ENCODE measurements at places on chromosomes 2 and 18.

- peak; percentile 95 for DNase-seq
These were observed 46.1 kb downstream of the TMEM185B start for GRCh38 chr2:120177001-120177621.

DNA sequence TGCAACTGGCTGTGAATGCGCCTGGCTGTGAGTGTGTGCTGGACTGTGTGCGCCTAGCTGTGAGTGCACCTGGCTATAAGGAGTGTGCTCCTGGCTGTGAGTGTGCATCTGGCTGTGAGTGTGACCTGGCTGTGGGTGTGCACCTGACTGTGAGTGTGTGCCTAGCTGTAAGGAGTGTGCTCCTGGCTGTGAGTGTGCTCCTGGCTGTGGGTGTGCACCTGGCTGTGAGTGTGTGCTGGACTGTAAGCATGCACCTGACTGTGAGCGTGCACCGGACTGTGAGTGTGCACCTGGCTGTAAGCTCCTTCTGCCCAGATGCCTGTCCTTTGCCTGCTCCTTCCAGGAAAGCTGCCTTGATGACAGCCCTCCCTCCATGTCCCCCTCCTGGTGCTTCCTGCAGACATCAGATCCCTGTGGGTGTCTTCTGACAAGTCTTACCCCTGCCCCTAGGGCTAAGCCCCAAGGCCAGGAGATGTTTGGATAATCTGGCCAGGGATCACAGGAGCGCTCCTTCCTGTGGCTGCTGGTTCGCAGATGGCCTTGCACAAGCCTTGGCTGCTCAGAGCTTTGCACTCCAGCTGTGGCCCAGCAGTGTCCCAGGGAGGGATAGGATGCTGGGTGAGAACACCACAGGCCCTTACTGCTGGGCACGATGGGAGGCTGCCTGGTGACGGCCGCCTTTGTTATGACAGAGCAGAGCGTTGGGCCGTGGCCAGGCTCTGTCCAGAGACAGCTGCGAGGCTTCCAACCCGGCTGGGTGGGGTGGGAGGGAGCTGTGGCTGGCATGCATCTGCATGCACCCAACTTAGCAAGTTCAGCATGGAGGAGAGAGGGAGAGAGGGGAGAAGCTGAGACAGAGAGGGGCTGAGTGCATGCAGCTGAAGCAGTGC lies 89.9 kb downstream of the GLI2 start:
- no peak for DNase-seq

GRCh38 chr2:71603851-71604725 lies 150.7 kb downstream of the DYSF start:
- no peak for DNase-seq

- DNase-seq = no peak
These were observed 111.3 kb upstream of the TCF4 start for GRCh38 chr18:55699233-55699765.

GRCh38 chr18:42039396-42039795 lies 84.4 kb downstream of the PIK3C3 start:
- no peak for DNase-seq

DNA sequence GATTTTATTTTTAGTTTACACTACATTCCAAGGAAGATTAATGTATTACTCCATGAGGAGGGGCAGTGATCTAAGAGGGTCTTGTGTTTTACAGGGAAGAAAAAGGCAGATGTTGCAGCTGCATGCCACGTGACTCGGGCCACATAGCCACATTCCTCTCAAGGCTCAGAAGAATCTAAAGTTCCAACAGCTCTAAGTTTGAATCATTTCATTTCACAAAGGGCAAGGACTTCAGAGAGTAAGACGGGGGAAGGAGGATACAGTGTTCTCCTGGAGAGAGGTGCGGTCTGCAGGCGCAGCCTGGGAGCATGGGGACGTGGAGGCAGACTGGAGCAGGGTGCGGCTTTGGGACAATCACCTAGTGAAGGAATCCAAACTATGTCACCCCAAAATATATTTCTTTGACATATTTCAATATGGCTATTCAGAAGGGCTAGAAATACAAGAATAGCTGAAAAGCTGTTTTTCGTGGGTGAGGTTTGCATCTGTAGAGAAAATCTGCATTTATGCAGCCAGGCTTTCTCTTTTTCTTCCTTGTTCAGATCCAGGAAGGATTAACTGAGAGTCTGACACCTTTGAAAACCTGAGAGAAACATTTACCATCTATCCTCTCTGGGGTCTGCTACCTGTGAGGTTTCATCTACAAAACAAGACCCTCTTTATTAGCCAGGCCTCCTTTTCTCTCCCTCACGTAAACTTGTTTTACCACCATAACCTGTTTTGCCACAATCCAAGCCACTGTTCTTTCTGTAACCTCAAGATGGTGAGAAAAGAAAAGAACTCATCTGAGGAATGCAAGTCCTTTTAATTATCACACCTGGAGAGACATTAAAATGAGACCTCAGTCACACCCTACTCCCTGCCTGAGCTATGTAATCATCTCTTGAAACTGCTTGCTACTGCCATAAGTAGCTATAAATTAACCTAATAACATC lies 165.1 kb upstream of the NDUFV2 start:
- DNase-seq = no peak

DNA sequence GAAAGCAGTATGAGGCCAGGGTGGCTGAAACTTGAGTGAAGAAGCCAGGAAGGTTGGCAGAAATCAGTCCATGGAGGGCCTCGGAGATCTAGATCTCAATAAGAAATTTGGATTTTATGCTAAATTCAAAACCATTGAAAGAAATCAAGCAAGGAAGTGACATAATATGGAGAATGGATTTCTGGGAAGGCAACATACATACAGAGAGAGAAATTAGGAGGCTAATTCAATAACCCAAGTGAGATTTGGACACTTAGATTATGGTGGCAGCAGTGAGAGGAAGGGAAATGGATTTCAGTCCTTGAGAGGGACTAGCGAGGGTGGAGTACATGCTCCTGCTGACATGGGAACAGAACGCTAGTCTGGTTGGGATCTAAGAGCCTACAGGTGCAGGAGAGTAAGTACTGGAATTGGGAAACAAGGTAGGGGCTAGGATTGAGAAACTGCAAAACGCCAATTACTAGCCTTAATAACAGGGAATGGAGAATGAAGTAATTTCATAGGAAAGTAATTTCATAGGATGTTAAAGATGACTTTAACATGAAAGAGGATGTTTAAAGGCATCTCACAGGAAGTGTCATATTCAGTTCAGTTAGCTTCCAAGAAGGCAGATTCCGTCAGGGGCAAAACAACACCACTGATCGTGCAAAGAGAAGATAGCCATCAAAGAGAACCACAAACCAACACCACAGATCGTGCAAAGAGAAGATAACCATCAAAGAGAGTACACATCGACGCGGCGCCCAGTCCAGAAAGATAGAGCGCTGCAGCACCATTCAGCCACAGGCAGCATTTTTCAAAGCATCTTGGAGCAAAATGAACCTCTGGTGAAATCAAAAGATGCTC lies 27.2 kb downstream of the CDKL4 start:
- DNase-seq = peak; percentile 77

GRCh38 chr2:28617502-28618184 lies 121.8 kb downstream of the PLB1 start:
- DNase-seq = no peak

DNA sequence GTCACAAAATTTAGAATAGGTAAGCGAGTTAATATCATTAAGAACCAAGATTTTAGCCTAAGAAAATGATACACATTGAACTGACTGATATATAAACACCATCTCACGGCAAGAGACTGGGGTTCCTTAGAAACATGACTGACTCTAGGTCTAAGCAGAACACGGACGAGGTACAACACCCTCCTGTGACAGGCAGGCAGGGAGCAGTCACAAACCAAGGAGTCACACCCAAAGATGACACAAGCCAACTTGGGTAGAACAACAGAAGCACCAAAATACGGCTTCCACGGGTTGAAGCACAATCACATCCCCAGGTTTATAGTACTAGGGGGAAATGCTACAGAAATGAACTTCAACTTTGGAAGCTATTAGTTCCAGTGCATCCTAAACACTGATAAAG lies 24.3 kb downstream of the HDLBP start:
- DNase-seq = no peak

GRCh38 chr2:161980976-161981375 lies 93.0 kb downstream of the DPP4 start:
- DNase-seq = no peak

- no peak for DNase-seq
These were observed 4.7 kb downstream of the ANKRD62 start for GRCh38 chr18:12098374-12098773.

GRCh38 chr2:173866874-173867618 lies 98.1 kb downstream of the SP3 start:
- no peak for DNase-seq

Data from CD8-positive, alpha-beta T cell (primary cell).